Left lung (tissue), 14 donors: ENCODE measurements at places on chromosomes 1 and 21. TPM values are rescaled to one million over a fixed set of nuclear protein-coding genes. Genes with fewer than 3 reads are reported as not detected.

GRCh38 chr1:150165622-150166612 lies 16.2 kb downstream of the PLEKHO1 start:
- H3K36me3 ChIP-seq, result no peaks in the 10 kb centered on the region
- H3K4me3 ChIP-seq, result no peak overlapping the region

GRCh38 chr1:165560883-165561656 lies 17.3 kb downstream of the LRRC52 start:
- H3K27me3 ChIP-seq, result peaks cover 7% of the 10 kb centered on the region
- no peak overlapping the region for H3K27ac ChIP-seq
- H3K36me3 ChIP-seq, result no peaks in the 10 kb centered on the region
- no peak for DNase-seq
- no peak overlapping the region for H3K4me3 ChIP-seq
- no peaks in the 10 kb centered on the region for H3K4me1 ChIP-seq

- H3K36me3 ChIP-seq, result no peaks in the 10 kb centered on the region
- H3K4me3 ChIP-seq, result no peak overlapping the region
- H3K27ac ChIP-seq, result no peak overlapping the region
- H3K27me3 ChIP-seq, result no peaks in the 10 kb centered on the region
- no peak for DNase-seq
- H3K4me1 ChIP-seq, result no peaks in the 10 kb centered on the region
These were observed 54.2 kb upstream of the TNR start for GRCh38 chr1:175797576-175797975.

- H3K36me3 ChIP-seq, result no peaks in the 10 kb centered on the region
- no peak for DNase-seq
- H3K27me3 ChIP-seq, result peaks cover 45% of the 10 kb centered on the region
- H3K4me3 ChIP-seq, result no peak overlapping the region
- no peak overlapping the region for H3K27ac ChIP-seq
These were observed 25.9 kb downstream of the RHBG start for GRCh38 chr1:156394835-156395461.

DNA sequence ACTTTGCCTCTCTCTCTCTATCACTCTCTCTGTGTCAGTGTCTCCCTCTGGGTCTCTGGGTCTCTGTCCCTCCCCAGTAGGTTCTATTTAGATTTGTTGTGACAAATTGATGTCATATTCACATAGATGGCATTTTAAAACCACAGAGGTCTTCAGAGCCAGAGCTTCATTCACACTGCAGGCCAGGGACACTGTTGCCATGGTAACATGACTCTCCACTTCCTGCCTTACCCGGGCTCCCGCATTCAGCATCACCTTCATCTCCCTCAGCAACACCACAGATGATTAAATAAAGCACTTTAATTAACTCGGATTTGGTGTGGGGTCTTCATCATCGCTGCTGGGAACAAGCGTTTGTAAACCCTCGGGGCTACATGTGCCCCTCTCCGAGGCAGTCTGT lies 132.6 kb downstream of the ETS2 start:
- H3K36me3 ChIP-seq, result no peaks in the 10 kb centered on the region
- H3K27ac ChIP-seq, result no peak overlapping the region
- DNase-seq, result no peak
- no peaks in the 10 kb centered on the region for H3K27me3 ChIP-seq

DNA sequence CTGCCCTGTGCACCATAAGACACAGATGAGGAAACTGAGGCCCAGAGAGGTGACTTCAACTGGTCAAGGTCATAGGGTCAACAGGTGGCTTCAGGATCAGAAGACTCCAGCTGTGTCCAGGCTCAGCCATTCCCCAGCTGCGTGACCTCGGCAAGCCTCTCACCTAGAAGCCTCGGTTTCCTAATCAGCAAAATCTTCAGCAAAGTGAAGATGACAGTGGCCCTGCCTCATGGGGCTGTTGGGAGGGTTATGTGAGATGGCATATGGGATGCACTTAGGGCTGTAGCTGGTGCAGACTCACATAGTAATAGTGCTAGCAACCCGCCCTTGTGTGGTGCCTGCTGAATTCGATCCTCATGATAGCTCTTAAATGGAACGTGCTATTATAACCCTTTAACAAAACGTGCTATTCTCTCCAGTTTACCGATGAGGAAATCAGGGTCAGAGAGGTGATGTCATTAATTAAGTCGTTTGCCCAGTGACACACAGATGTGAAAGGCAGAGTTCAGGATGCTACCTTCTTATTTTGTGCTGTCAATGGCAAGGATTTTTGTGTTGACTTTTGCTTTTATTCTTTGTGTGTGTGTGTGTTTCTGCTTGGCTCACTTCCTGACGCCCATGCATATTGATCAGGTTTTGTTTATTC lies 472.9 kb downstream of the MATN1 start:
- no peaks in the 10 kb centered on the region for H3K4me1 ChIP-seq
- H3K27me3 ChIP-seq, result peaks cover 66% of the 10 kb centered on the region
- no peak overlapping the region for H3K27ac ChIP-seq
- H3K36me3 ChIP-seq, result no peaks in the 10 kb centered on the region
- H3K4me3 ChIP-seq, result no peak overlapping the region
- DNase-seq, result no peak

NOL9 gene
- total RNA-seq, result 30.8 TPM

A3GALT2 gene
- not detected for total RNA-seq

CHRNB2 gene
- not detected for total RNA-seq

GRCh38 chr21:35088319-35088771 lies 39.2 kb upstream of the RUNX1 start:
- H3K27me3 ChIP-seq, result no peaks in the 10 kb centered on the region
- no peak overlapping the region for H3K4me3 ChIP-seq
- no peaks in the 10 kb centered on the region for H3K4me1 ChIP-seq
- H3K27ac ChIP-seq, result no peak overlapping the region
- no peaks in the 10 kb centered on the region for H3K36me3 ChIP-seq

SRSF10 gene
- 102 TPM for total RNA-seq

DNA sequence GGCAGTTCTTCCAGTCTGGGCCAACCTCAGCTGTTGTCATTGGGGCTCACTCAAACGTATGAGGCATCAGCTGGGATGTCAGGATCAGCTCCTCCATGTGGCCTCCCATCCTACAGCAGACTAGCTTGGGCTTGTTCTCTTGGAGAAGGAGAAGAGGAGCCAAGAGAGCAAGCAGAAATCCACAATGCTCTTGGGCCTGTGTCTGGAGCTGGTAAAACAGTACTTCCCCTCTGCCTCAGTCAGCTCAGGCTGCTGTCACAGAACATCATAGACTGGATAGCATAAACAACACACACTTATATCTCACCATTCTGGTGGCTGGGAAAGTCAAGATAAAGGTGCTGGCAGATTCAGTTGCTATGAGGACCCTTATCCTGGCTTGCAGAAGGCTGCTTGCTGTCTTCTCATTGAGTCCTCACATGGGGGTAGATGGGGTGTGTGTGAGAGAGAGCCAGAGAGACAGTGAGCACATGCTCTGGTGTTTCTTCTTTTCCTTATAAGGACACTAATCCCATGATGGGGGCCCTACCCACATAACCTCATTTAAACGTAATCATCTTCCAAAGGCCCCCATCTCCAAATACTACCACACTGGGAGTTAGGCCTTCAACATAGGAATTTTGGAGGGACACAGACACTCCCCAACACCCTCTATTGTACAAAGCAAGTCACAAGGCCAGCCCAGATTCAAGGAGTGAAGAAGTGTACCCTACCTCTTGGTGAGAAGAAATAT lies 16.3 kb upstream of the DNAJC6 start:
- H3K4me1 ChIP-seq, result no peaks in the 10 kb centered on the region
- H3K4me3 ChIP-seq, result no peak overlapping the region
- no peak overlapping the region for H3K27ac ChIP-seq
- no peaks in the 10 kb centered on the region for H3K27me3 ChIP-seq
- no peak for DNase-seq

VANGL2 gene
- 2.7 TPM for total RNA-seq

DCDC2B gene
- total RNA-seq, result not detected

LDLRAD2 gene
- 0.26 TPM for total RNA-seq

BMP8B gene
- total RNA-seq, result 2.1 TPM

DNA sequence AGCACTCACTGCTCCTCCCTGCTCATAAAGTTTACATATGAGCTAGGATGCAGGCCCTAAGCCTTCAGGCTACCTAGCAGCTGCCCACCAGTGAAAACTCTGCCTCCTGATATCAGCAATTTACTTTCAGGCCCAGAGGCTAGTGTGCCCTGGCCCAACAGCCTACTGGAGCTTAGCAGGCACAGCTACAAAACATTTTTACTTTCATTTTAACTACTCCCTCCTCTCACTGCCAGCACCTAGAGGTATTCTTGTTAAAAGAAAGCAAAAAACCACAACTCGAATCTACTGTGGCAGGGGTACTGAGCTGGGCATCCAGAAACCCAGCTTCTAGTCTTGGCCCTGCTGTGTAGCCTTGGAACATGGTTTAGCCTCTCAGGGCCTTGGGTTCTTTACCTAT lies 5.8 kb upstream of the LORICRIN start:
- H3K36me3 ChIP-seq, result no peaks in the 10 kb centered on the region
- DNase-seq, result no peak
- H3K4me3 ChIP-seq, result no peak overlapping the region
- no peaks in the 10 kb centered on the region for H3K4me1 ChIP-seq
- no peaks in the 10 kb centered on the region for H3K27me3 ChIP-seq

GRCh38 chr1:169250022-169250421 lies 117.6 kb downstream of the NME7 start:
- no peak for DNase-seq
- H3K27ac ChIP-seq, result no peak overlapping the region
- H3K36me3 ChIP-seq, result no peaks in the 10 kb centered on the region
- H3K4me1 ChIP-seq, result no peaks in the 10 kb centered on the region

OR6N1 gene
- total RNA-seq, result not detected

GRCh38 chr1:6461051-6461530 lies 4.9 kb downstream of the TNFRSF25 start:
- peaks cover 7% of the 10 kb centered on the region for H3K27me3 ChIP-seq
- H3K4me1 ChIP-seq, result peaks cover 15% of the 10 kb centered on the region
- H3K36me3 ChIP-seq, result peaks cover 12% of the 10 kb centered on the region
- no peak overlapping the region for H3K4me3 ChIP-seq
- no peak for DNase-seq
- no peak overlapping the region for H3K27ac ChIP-seq

FMO5 gene
- 25.8 TPM for total RNA-seq

- H3K4me3 ChIP-seq, result no peak overlapping the region
- H3K27me3 ChIP-seq, result no peaks in the 10 kb centered on the region
- no peak overlapping the region for H3K27ac ChIP-seq
- no peaks in the 10 kb centered on the region for H3K4me1 ChIP-seq
- DNase-seq, result no peak
- no peaks in the 10 kb centered on the region for H3K36me3 ChIP-seq
These were observed 27.5 kb upstream of the SLAMF6 start for GRCh38 chr1:160550572-160551034.

GRCh38 chr1:244751271-244751895 lies 84.1 kb upstream of the COX20 start:
- H3K4me3 ChIP-seq, result no peak overlapping the region
- no peaks in the 10 kb centered on the region for H3K36me3 ChIP-seq
- H3K4me1 ChIP-seq, result no peaks in the 10 kb centered on the region

GRCh38 chr1:151811181-151811580 lies 6.0 kb upstream of the LINGO4 start:
- H3K27me3 ChIP-seq, result no peaks in the 10 kb centered on the region
- no peaks in the 10 kb centered on the region for H3K36me3 ChIP-seq
- no peaks in the 10 kb centered on the region for H3K4me1 ChIP-seq
- no peak for DNase-seq
- H3K4me3 ChIP-seq, result no peak overlapping the region

DNA sequence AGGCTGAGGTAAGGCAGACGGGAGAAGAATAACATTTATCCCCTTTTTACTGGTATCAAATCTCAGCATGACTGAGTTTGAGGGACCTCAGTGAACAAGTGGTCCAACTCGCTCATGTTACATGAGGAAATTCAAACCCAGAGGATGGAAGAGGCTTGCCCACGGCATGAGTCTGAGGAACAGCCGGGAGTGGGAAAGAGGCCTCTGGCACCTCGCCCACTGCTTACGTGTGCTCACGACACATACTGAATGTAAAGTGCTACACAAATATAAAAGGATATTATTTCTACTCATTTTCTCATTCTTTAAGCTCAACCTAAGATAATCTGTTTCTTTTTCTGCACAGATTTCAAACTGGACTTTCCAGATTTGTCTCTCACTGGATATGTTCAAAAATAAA lies 14.7 kb downstream of the BEND5 start:
- DNase-seq, result no peak
- H3K27ac ChIP-seq, result no peak overlapping the region
- no peak overlapping the region for H3K4me3 ChIP-seq
- H3K27me3 ChIP-seq, result no peaks in the 10 kb centered on the region
- no peaks in the 10 kb centered on the region for H3K4me1 ChIP-seq
- peaks cover 11% of the 10 kb centered on the region for H3K36me3 ChIP-seq

- H3K4me1 ChIP-seq, result no peaks in the 10 kb centered on the region
- no peaks in the 10 kb centered on the region for H3K36me3 ChIP-seq
- DNase-seq, result no peak
- no peaks in the 10 kb centered on the region for H3K27me3 ChIP-seq
- no peak overlapping the region for H3K27ac ChIP-seq
These were observed 19.3 kb downstream of the PTPN14 start for GRCh38 chr1:214532070-214532469.

OLIG2 gene
- 0.23 TPM for total RNA-seq

- peak overlapping the region; percentile 1 for H3K4me3 ChIP-seq
- H3K27ac ChIP-seq, result peak overlapping the region; percentile 96
- peaks cover 70% of the 10 kb centered on the region for H3K4me1 ChIP-seq
- H3K36me3 ChIP-seq, result peaks cover 3% of the 10 kb centered on the region
These were observed 3.2 kb downstream of the ID3 start for GRCh38 chr1:23555986-23556634.

HCRTR1 gene
- total RNA-seq, result not detected

FAM78B gene
- total RNA-seq, result 0.93 TPM

- DNase-seq, result no peak
- no peaks in the 10 kb centered on the region for H3K27me3 ChIP-seq
- H3K4me3 ChIP-seq, result peak overlapping the region; percentile 75
- H3K27ac ChIP-seq, result peak overlapping the region; percentile 100
- peaks cover 6% of the 10 kb centered on the region for H3K36me3 ChIP-seq
These were observed 3.1 kb downstream of the MCL1 start for GRCh38 chr1:150576367-150576711.

PMVK gene
- 39.6 TPM for total RNA-seq

- H3K4me3 ChIP-seq, result no peak overlapping the region
- no peaks in the 10 kb centered on the region for H3K36me3 ChIP-seq
- DNase-seq, result no peak
- no peak overlapping the region for H3K27ac ChIP-seq
- no peaks in the 10 kb centered on the region for H3K27me3 ChIP-seq
These were observed 73.7 kb downstream of the PDE4B start for GRCh38 chr1:65866439-65866838.

- no peaks in the 10 kb centered on the region for H3K27me3 ChIP-seq
- DNase-seq, result peak; percentile 58
- H3K36me3 ChIP-seq, result no peaks in the 10 kb centered on the region
These were observed 997 bp downstream of the IFNAR2 start for GRCh38 chr21:33230545-33231324.

DNA sequence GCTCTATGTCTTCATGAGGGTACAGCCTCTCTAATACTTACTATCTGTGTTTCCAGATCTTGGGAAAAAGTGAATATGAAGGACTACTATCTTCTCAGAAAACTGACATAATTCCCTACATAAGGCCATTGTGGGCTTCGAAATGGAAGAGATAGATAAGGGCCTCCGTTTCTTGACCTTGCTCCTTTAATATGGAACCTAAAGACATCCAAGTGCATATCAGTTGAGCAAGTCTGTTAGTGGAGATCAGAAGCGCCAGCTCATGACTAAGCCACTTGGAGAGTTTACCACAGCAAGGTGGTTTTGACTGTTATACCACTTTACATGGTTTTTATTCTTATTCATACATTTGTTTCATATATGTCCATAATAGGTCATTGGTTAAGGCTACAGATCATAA lies 35.3 kb upstream of the FCER1A start:
- H3K4me3 ChIP-seq, result no peak overlapping the region
- H3K27me3 ChIP-seq, result no peaks in the 10 kb centered on the region
- no peak overlapping the region for H3K27ac ChIP-seq
- no peaks in the 10 kb centered on the region for H3K36me3 ChIP-seq
